ENCODE measurements at places on chromosomes 7 and 10.

- no peak for DNase-seq
These were observed 37.0 kb downstream of the NHLRC2 start for GRCh38 chr10:113891476-113891875.

- DNase-seq, result no peak
These were observed 32.4 kb downstream of the WBP1L start for GRCh38 chr10:102775935-102776669.

DNA sequence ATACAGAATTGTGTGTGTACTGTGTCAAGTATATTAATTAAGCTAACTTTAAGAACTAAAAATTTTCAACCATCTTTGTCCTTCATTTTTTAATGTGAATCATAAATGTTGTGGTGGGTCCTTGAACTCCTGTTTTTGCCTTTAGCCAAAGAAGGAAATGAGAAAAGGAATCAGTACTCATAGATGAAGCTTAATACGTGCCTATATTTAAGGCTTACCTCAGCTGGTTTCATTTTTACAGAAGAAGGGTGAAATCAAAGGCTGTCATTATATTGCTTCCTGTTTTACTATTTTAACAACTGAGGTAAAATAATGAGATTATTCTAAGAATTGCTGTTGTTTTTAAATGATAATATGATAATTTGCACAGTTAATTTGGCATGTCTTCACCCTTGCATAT lies 6.3 kb upstream of the SNX13 start:
- no peak for DNase-seq

DNA sequence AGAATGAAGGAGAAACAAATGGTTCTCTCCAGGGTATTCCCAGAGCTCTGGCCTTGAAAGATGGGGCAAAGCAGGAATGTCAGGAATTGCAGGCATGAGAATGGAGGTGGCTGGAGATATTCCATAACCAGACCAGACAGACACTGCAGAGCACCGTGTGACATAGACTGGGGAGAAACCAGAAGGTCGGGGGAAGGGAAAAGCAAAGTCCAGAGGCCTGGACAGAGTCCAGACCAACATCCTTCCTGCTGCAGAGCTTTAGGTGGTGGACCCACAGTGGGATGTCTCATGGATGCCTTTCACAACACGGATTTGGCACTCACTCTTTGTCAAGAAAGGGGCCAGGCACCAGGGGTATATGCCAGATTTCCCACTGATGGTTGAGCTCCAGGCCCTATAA lies 177.2 kb upstream of the INHBA start:
- DNase-seq, result no peak

DNA sequence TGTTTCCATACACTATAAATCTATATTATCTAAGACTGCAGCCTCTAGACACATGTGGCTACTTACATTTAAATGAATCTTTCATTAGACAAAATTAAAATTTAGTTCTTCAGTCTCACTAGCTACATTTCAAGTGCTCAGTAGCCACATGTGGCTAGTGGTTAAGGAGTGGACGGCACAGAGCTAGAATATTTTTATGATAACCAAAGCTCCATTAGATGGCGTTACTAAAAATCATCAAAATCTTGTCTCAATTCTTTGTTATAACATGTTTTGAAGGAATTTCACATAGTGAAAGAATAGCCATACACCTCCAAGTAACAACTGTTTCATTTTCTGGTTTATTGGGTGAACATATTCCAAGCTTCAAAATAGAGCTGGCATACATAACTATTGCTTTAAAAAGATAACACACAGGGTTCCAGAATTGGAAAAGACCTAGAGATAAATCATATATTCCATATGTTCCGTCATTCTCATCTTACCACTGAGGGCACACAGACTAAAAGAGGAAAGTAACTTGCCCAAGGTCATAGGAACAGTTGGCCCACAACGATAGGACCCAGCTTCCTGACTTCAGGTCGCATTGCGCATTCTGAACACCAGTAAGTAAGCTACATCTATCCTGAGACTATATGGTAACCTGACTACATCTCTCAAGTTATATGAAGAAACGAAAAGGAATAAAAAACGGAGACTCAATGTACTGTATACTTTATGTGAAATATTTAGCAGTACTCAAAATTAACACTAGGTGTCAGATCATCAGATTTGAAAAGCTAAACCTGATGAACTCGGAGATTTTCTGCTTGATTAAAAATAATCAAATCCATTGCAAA lies 66.6 kb downstream of the CAV1 start:
- no peak for DNase-seq

GRCh38 chr7:17299483-17299991 lies 1.1 kb downstream of the AHR start:
- DNase-seq, result no peak

GRCh38 chr10:34479520-34480179 lies 335.4 kb downstream of the PARD3 start:
- no peak for DNase-seq

- no peak for DNase-seq
These were observed 32.5 kb downstream of the RGS10 start for GRCh38 chr10:119509909-119510451.

- DNase-seq, result no peak
These were observed 341.6 kb downstream of the PLXNA4 start for GRCh38 chr7:132234711-132235110.

DNA sequence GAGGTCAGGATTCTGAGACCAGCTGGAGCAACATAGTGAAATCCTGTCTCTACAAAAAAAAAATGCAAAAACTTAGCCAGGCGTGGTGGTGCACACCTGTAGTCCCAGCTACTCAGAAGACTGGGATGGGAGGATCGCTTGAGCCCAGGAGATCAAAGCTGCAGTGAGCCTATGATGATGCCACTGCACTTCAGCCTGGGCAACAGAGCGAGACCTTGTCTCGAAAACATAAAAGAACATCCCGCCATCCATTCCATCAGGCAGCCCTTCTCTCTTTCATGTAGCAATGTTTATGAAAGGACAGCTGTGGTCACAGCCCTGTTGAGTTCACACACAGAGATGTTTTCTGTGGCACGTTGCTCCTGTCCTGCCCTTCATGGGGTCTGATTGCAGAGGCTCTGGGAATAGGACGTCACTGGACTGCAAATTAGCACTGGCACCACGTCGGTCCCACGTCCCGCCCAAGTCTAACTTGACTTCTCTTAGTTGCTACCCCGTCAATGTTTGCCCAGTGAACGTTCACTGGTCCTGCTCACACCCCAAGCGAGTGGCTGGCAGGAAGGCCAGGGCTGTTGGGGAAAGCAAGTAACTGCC lies 64.5 kb upstream of the MYL10 start:
- DNase-seq, result no peak

DNA sequence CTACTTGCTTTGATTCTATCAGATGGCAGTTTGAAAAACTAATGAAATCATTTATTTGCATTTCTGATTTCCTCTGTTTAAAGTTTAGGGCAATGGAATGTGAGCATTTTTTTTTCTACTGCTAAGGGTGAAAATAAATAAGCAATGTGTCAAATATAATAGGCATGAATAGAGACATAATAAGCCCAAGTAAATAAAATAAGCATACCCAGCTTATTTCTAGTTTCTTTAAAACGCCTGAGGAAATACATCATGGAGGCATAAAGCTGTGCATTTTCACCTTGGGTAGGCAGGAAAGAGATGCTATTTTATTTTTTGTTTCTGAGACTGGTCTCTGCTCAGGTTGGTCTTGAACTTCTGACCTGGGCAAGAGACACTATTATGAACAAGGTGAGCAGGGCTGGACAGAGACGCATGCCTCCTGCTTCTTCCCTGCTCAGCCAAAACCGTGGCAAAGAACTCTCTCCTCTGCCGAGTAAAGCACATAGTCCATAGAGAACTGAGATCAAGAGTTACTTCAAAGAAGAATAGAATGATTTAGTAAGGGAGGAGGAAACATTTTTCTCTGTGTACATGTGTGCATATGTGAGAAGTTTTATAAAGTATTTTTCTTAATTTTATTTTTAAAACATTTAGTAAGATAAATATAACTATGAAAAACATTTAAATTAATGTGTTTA lies 138.1 kb downstream of the GNAI1 start:
- DNase-seq, result no peak

- no peak for DNase-seq
These were observed 53.9 kb downstream of the IMMP2L start for GRCh38 chr7:111508387-111508786.

GRCh38 chr10:107230887-107231286 lies 66.4 kb upstream of the SORCS1 start:
- DNase-seq, result peak; percentile 8
